ENCODE measurements at places on chromosomes 3 and 15.

DNA sequence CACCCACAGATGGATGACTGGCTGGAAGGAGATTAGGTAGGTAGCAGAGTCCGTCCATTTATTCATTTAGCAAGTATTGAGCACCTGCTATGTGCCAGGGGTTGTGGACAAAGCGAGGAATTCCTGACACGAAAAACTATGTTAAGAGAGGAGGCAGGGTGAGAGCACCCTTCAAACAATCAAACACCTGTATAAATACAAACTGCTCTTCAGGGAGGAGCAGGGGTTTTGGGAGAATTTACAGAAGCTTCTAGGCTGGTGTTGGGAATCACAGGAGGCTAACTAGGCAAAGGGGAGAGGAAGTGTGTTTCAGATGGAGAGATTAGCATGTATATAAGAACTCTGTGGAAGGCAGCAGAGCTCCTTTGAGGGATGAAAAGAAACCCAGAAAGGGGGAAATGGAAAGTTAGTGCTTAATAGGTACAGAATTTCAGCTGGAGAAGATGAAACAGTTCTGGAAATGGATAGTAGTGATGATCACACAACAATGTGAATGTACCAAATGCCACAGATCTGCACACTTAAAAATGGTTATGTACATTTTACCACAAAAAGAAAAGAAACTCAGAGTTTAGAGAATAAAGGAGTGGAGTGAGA lies 805 bp upstream of the SEC22C start:
- DNase-seq = no peak

DNA sequence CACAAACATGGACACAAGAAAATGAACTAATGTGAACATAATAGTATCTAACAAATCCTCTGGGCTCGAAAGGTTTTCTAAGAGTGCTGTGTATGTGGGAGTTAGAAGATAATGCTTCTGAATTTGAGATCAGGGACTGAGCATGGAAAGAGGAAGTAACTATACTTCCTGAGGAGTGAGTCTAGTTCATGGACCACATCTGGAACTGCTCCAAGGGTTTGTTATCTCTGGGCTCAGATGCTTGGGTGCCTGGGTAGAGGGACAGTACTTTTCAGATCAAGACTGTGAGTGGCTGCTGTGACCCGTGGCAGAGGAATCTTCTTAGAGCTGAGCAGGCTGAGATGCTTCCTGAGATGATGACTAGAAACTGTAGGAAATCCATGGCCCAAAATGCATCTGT lies 28.5 kb downstream of the TBC1D23 start:
- no peak for DNase-seq

DNA sequence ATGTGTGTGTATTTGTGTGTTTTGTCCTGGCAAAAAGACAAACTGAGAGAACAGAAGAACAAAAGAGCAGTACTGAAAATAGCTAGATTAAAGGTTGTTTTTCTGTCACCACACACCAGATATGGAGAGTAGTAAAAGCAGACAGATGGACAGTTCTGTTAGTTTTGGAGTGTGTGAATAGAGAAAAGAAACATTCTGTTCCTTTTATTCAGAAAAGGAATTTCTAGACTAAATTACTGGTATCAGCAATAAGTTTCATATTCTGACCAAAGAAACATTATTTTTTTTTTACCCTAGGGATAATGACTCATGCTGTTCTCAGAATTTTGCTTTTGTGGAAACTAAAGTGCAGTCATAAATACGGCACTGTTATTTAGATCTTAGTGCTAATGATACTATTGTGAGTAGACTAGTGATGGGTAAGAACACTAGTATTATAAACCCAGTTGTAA lies 32.9 kb downstream of the PIK3CA start:
- DNase-seq = no peak

DNA sequence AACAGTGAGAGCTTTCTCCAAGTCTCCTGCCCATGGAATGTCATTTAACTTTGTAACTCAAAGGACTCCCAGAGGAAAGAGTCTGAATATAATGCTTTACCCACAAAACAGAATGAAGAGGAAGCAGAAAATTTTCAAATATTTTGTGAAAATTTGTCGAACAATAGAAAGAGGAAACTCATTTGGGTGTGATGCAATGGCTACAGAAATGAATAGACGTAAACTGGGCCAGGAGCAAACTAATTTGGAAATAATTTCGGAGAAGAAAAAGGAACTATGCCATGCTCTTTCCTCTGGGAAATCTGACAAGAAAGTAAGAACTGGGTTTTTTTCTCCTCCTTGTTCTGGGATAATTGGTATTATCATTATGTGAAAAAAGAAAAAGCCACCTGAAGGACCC lies 11.2 kb upstream of the SUMF1 start:
- DNase-seq = no peak

- no peak for DNase-seq
Measured at GRCh38 chr3:27578032-27578431, 93.8 kb upstream of the SLC4A7 start.

GRCh38 chr15:48924528-48925393 lies 39.0 kb downstream of the SHC4 start:
- DNase-seq = no peak

Measured in activated gamma-delta T cell (primary cell).